ENCODE measurements at places on chromosomes 2 and 18. TPM values are rescaled to one million over a fixed set of nuclear protein-coding genes. Genes with fewer than 3 reads are reported as not detected.

DNA sequence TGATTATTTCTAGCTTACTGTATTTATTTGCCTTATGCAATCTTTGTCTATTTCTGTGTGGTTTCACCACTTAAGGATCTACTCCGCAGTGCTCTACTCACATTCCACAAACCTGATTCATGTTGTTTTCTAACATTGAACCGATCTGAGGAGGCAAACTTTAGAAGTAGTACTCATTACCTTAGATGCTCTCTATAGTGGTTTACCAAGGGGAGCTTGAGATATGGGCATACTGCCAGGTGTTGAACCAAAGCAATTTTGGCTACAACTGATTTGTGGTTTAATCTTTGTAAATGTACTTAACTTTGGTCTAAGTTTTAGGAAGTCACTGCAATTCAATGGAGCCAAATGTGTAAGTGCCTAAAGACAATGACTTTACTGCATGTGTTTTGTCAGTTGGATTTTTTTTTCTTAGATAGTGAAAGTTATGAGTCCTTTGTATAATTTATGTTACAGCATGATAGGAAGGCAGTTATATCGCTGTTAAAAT, 50.1 kb downstream of the MAP2 start:
- no peak for DNase-seq

GRCh38 chr2:72886505-72887031, 640 bp upstream of the SPR start:
- no peak for DNase-seq

MARCHF4 gene
- not detected for total RNA-seq

CROCC2 gene
- not detected for total RNA-seq

DNA sequence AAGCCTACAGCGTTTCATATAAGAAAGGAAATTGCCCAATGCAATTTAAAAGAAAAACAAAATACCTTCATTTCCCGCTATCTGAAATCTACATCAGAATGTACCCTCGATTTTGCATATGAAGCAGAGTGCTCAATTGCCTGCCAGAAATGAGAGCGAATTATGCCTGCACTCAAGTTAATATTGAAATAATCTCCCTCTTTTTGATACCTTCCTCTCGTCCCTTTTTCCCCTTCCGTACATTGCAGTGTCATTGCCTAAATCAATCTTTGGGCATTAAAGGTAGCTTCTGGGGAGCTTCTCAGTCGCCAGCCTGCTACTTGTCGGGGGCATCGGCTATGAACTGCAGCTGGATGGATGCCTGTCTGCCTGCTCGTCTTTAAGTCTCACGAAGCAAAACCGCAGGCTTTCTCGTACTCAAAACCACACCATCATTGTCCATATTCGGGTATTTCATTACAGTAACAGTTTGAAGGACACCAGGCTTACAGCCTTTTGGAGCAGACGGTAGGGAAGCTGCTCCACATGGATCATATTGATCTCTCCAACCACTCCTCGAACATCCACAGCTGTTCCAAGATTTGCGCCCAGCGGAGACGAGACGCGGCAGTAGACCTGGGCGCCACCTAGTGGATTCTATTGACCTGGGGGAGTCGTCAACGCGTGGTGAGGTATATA, 64.0 kb upstream of the HNRNPA3 start:
- peak; percentile 57 for DNase-seq

DNA sequence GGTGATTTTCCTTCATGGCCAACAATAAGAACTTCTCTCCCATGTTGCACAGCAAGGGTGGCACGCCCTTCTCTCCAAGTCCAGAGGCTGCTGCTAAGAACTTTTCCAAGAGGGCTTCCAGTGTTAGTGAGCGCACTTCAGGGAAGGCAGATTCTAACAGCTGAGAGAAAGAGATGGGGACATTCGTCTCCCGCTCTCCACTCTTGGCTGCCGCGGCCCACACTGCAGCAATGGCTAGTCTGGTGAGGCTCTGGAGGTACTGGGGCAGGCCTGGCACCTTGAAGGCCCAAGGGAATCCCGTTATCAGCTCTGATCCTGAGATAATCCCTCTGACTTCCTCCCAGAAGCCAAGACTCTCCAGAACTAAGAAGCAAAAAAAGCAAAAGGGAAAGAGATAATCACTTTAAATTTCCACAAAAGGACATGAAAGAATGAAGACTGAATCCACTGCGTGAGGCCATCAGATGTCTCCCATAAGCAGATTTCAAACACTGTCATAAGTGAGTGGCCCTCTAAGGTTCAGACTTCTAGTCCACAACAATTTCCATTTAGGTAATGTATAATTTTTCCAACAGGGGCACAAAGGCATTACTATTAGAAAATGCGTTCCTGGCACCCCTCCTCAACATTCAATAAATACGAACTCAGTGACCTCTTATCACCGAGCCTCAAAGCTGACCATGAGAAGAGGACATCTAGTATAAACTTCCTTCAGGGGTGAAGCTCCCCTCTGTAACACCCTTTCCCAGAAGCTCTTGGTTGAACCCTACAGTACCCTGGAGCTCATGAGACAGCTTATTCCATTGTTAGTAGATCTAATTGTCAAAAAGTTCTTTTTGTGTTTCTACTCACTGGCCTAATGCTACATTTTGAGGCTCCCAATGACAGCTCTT, 66.7 kb upstream of the ZFP36L2 start:
- no peak for DNase-seq

- no peak for DNase-seq
Measured at GRCh38 chr18:35827275-35827902, 145.1 kb upstream of the RMP24 start.

Data from heart right ventricle (tissue), 16 donors.